ENCODE measurements at places on chromosomes 12 and 14.

DNA sequence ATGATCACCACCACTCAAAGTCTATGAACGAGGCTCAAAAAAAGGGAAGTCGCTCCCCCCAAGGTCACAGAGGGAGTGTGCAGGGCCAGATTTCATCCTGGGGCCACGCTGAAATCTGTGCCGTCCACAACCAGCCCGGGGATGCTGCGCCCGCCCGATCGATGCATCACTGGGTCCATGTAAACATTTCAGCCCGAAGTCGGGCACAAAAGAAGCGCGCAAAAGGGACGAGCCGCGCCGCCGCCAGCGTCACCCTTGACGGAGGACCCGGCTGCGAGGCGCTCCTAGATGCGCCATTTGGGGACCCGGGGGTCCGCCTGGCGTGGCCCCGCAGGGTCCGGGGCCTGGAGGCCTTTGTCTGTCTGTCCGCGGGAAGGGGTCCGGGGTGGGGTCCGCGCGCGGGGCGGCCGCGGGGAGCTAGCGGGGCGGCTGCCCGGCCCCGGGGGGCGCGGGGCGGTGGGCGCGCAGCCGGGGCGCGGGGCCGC, 503 bp downstream of the FBXO21 start:
- no peak for DNase-seq

DNA sequence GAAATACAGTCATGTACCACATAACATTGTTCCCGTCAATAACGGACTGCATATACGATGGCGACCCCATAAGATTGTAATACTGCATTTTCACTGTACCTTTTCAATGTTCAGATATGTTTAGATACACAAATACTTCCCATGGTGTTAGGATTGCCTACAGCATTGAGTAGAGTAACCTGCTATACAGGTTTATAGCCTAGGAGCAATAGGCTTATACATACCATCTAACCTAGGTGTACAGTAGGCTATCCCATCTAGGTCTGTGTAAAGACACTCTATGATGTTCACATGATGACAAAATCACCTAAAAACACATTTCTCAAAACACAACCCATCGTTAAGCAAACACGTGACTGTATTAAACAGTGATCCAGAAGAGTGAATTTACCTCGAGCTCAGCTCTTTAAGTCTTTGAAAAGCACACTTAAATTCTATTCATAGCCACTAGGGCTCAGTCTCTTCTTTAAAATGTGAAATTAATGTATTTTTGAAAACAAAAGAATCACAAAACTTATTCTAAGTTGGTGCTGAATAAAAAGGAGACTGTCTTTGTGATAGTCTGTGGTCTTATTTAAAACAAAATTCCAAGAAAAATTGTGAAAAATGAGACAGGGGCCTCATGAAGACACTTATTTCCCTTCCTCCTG, 239.1 kb upstream of the ARID2 start:
- no peak for DNase-seq

DNA sequence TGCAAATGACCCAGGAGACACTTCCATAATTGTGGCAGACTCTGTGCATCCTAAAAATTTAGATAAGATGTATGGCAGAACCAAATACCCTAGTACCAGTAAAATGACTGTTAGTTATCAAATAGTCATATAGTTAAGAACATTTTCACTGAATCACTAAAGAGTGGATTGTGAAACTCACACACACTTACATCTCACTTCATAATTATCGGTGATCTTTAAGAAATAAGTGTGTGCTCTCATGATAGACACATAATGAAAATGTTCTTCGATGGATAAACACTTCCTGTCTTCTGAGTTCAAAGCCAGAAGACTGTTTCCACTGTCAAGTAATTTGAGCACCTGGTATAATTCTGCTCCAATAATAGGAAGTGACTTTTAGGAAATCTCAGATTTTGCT, 19.1 kb upstream of the KLRB1 start:
- no peak for DNase-seq

- no peak for DNase-seq
Observed at GRCh38 chr12:42484996-42485395, 104.5 kb downstream of the PRICKLE1 start.

DNA sequence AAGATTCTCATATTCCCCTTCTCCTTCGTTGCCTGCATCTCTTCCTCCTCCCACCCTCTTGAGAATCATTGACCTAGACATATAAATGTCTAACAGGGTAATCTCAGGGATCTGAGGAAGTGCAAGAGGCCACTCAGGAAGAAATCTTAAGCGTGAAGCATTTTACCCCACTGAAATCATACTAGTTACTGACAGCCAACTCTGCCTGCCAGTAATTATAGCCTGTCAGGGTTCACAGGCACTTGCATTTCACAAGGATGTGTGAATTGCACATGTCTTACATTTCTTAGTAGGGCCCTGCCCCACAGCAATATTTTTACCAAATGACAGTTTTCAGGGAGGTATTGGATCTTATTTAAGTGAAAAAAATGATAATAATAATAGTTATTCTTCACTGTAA, 127.2 kb downstream of the SLC15A5 start:
- no peak for DNase-seq

DNA sequence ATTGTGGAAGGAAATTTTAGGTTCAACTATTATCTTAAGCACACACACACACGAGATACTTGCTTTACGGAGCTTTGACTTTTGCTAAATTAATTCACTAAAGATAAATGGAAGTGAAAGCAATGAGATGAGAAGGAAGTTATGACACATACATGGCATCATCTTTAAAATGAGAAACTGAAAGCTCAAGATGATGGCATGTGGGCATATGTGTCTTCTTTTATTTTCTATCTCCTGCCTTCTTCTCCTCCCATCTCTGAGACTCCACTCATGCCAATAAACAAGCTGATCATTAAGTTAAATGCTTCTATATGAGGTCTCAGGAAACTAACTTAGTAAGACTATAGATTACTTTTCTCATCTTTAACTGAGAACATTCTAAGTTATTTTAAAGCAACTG, 216.7 kb downstream of the MED13L start:
- DNase-seq, result no peak
